Activated T-helper 2 cell treated with anti-CD3 and anti-CD28 coated beads, Interferon-gamma antibody, Interleukin-2, Interleukin-4, amounts not matched to agents 10 μg/mL and 5 μg/mL and 100 μg/mL, durations not matched to agents 14 hours and 24 hours and 36 hours (primary cell): ENCODE measurements at places on chromosomes 7 and 10. TPM values are rescaled to one million over a fixed set of nuclear protein-coding genes. Genes with fewer than 3 reads are reported as not detected.

GRCh38 chr10:12466704-12467305 lies 117.5 kb downstream of the CAMK1D start:
- no peak overlapping the region for H3K4me3 ChIP-seq
- H3K27me3 ChIP-seq = no peaks in the 10 kb centered on the region
- H3K36me3 ChIP-seq = no peaks in the 10 kb centered on the region

ITPRIP gene
- total RNA-seq = 17.1 and 18.8 TPM in 2 replicates

DNA sequence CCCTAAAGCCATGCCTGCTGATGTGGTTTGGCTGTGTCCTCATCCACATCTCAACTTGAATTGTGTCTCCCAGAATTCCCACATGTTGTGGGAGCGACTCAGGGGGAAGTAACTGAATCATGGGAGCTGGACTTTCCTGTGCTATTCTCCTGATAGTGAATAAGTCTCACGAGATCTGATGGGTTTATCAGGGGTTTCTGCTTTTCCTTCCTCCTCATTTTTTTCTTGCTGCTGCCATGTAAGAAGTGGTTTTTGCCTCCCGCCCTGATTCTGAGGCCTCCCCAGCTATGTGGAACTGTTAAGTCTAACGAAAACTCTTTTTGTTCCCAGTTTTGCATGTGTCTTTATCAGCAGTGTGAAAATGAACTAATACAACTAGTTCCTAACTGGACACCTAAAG lies 11.8 kb downstream of the MACROH2A2 start:
- H3K36me3 ChIP-seq = no peaks in the 10 kb centered on the region
- H3K27me3 ChIP-seq = peaks cover 22% of the 10 kb centered on the region
- no peak overlapping the region for H3K4me3 ChIP-seq
- H3K27ac ChIP-seq = no peak overlapping the region
- peaks cover 3% of the 10 kb centered on the region for H3K4me1 ChIP-seq

DNA sequence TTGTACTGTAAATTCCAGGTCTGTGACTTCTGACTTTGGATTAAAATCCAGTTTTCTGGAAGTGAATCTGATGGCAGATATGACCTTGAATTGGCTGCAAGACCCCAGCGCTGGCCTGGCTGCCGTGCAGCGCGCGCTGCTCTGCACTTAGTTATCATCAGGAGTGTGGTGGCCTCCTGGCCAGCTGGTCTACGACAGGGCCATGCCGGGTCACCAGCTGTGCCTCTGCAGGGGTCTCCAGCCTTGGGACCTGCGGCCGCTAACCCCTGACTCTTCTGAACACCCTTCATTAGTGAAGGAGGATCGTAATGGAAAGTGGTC lies 190.7 kb upstream of the SH2B2 start:
- no peak overlapping the region for H3K27ac ChIP-seq
- no peaks in the 10 kb centered on the region for H3K4me1 ChIP-seq
- DNase-seq = no peak
- H3K36me3 ChIP-seq = no peaks in the 10 kb centered on the region
- H3K4me3 ChIP-seq = no peak overlapping the region

ZNF853 gene
- total RNA-seq = 0.23 TPM in 2 replicates

- H3K4me1 ChIP-seq = no peaks in the 10 kb centered on the region
- no peak overlapping the region for H3K4me3 ChIP-seq
- H3K36me3 ChIP-seq = no peaks in the 10 kb centered on the region
- H3K27ac ChIP-seq = no peak overlapping the region
- no peak for DNase-seq
- no peaks in the 10 kb centered on the region for H3K27me3 ChIP-seq
These were observed 336.3 kb downstream of the PPP1R3A start for GRCh38 chr7:113582471-113582870.

DNA sequence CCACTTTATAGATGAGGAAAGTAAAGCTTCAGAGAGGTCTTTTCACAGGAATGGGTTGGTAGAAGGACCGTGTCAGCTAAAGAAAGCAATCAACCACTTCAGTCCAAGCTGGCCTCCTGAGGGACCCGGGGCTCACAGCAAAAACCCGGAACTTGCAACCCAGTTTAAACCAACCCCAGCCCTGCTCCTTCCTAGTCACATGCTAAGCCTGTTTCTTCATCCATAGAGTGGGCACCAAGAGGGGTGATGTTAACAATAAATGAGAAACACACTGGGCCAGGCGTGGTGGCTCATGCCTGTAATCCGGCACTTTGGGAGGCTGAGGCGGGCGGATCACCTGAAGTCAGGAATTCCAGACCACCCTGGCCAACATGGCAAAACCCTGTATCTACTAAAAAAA lies 12.1 kb upstream of the NPFFR1 start:
- no peaks in the 10 kb centered on the region for H3K4me1 ChIP-seq
- no peak for DNase-seq
- H3K27me3 ChIP-seq = no peaks in the 10 kb centered on the region
- no peak overlapping the region for H3K4me3 ChIP-seq
- no peak overlapping the region for H3K27ac ChIP-seq
- no peaks in the 10 kb centered on the region for H3K36me3 ChIP-seq

DNA sequence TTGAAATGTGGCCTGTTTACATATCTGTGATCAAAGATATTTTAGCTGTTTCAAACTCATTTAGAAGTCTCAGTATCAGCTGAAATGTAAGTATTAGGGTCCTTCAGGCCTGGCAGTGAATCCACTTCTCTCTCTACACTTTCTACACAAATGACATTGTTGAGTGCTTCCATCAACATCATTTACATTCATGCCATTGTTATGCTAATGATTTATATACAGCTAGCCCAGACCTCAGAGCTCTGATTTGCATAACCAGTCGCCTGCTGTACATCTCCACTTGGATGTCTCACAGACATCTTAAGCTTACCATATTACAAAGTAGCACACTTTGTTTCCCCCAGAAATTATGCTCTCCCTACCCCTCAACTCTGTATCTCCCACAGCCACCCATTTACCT lies 71.6 kb downstream of the GSDME start:
- peaks cover 25% of the 10 kb centered on the region for H3K36me3 ChIP-seq
- no peak overlapping the region for H3K4me3 ChIP-seq
- H3K4me1 ChIP-seq = peaks cover 24% of the 10 kb centered on the region
- H3K27ac ChIP-seq = no peak overlapping the region
- DNase-seq = no peak
- H3K27me3 ChIP-seq = no peaks in the 10 kb centered on the region

DNA sequence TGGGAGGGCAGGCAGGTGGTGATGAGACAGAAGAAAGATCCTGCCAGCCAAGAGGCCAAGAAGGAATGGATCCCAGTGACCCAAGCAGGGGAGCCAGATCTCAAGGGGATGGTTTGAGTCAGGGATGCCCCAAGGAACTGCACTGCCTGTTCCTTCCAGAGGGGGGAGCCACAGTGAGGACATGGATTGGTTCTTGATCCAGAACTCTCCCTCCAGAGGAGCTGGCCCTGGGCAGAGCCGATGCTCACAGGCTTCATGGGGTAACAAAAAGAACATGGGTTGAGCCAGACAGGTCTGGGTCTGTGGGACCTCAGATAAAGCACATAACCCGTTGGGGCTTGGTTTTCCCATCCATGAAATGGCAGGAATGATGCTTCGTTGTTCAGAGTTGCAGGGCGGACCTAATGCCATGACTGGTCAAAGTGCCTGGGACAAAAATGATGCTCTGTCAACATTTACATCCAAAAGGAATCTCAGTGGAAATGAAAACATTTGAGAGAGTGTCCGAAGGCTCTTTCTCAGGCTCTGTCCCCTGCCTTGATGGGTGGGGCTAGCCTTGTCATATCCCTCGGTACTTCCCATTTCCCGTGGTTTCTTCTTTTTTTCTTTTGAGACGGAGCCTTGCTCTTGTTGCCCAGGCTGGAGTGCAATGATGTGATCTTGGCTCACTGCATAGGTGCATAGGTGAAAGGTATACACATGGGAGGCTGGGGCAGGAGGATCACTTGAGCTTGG lies 4.7 kb upstream of the DENND2A start:
- H3K27me3 ChIP-seq = peaks cover 48% of the 10 kb centered on the region
- H3K36me3 ChIP-seq = no peaks in the 10 kb centered on the region

CLEC5A gene
- total RNA-seq = not detected in 2 replicates

SDK1 gene
- total RNA-seq = 0.48 and 1.2 TPM in 2 replicates

CDK14 gene
- total RNA-seq = 2.1 and 2.2 TPM in 2 replicates

- no peak overlapping the region for H3K27ac ChIP-seq
- no peaks in the 10 kb centered on the region for H3K36me3 ChIP-seq
- H3K4me3 ChIP-seq = no peak overlapping the region
- H3K27me3 ChIP-seq = no peaks in the 10 kb centered on the region
These were observed 205.6 kb upstream of the TCF7L2 start for GRCh38 chr10:112744181-112745096.

DNA sequence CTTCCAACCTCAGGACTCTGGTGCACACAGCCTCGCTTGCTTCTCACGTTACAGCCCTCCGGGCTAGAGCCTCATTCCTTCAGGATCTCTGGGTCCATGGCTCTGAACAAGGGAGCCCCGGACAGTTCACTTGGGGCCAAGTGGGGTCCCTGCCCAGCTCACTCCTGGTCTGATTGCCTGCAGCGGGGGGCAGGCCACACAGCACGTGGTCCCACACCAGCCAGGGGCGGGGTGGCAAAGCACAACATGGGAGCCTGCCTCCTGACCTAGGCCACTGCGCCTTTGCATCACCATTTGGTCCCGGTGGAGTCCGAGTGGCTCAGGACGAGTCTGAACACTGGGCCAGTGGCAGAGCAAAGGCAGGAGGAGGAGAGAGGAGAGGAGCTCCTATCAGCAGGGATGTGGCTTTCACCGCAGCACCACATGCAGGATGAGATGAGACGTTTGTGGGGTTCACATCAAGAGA lies 13.4 kb upstream of the CRYGN start:
- DNase-seq = no peak
- no peak overlapping the region for H3K4me3 ChIP-seq
- peaks cover 6% of the 10 kb centered on the region for H3K4me1 ChIP-seq
- no peak overlapping the region for H3K27ac ChIP-seq

DNA sequence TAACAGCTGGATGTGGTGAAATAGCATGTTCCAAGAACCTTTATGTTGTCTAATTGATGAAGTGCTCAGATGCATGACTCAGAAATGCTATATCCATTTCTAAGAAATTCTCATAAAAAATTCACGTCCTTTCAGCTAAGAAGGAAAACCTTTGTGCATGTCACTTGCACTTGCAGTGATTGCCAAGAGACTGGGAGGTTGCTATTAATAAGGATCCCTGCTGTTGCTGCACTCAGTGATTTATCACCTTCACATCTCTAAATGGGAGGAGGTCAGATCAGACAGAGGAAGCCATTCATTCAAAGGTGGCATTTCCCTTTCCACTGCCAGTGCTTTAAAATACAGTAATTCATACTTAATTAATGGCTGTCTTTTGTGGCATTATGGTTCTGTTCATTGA lies 89.5 kb downstream of the THSD7A start:
- no peak for DNase-seq
- H3K27me3 ChIP-seq = no peaks in the 10 kb centered on the region
- H3K4me1 ChIP-seq = no peaks in the 10 kb centered on the region

DNA sequence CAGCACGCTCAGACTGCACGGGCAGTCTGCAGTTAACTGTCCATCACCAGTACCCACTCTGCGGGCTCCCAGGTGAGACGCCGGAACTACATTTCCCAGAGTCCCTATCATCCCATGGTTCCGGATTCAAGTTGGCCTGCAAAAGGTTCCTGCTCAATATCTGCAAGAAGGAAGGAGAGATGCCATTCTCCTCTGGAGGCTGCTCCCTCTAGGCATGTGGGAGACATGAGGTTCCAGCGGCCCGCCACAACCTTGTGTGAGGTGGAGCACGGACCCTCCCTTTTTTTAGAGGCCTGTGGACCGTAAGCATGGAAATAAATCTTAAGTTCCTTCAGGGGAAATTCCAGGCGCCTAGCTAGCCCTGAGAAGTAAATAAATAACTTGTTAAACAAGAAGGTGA lies 29.7 kb downstream of the NUP42 start:
- peaks cover 6% of the 10 kb centered on the region for H3K36me3 ChIP-seq
- H3K27me3 ChIP-seq = peaks cover 26% of the 10 kb centered on the region
- no peak for DNase-seq
- H3K4me3 ChIP-seq = no peak overlapping the region

DNA sequence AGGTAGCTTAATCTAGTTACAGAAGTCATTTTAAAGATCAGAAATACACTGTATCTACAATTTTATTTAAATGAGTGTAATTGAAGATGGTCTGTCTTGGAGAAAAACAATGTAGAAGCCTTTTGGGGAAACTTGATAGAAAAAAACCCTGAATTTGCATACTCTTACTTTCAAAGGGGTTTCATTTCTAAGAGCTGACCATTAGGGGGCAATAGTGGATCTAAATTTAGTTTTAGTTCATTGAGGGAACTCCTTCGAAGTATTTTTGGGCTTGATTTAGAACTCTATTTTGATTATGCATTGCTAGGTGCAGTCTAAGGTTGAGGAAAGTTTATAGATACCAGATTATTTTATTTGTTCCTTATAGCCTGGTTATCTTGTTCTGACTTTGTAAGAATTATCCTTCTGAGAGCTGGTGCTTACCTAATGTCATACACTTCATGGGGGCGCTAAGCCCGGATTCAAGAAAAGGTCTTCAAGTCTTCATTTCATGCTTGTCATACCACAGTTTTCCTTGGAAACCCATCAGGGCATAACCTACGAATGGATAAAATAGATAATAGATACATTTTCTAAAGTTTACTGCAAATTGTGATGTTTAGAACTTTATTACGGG lies 69.1 kb upstream of the MXI1 start:
- peaks cover 4% of the 10 kb centered on the region for H3K27me3 ChIP-seq
- H3K4me1 ChIP-seq = peaks cover 38% of the 10 kb centered on the region
- no peak overlapping the region for H3K27ac ChIP-seq
- H3K36me3 ChIP-seq = peaks cover 8% of the 10 kb centered on the region
- no peak overlapping the region for H3K4me3 ChIP-seq
- DNase-seq = no peak

GRCh38 chr10:55183993-55184392 lies 383.0 kb upstream of the PCDH15 start:
- DNase-seq = no peak
- H3K27ac ChIP-seq = no peak overlapping the region
- no peaks in the 10 kb centered on the region for H3K4me1 ChIP-seq
- H3K4me3 ChIP-seq = no peak overlapping the region
- H3K27me3 ChIP-seq = no peaks in the 10 kb centered on the region

DNA sequence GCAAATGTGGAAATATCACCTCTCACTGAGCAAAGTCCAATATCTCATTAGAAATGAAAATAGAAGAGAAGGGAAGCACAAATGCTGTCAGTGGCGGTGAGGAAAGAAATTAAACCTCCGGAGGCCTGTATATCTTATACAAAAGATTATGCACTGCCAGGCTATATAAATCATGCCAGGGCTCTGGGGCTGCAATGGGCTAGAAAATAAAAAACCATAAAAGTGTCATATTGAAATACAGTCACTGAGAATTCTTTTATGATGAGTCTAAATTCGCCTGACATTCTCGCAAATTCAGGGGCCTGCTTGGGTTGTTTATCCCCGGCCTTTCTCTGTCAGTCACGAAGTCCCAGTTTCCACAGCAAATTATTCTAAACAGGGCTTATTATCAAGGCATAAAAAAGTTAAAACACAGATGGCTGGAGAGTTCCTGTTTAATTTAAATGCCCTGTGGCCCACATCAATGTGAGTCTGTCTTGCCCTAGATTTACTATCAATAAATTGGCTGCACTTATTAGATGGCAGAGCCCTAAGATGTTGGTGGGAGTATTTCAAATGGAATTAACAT lies 193.8 kb downstream of the SNX10 start:
- no peaks in the 10 kb centered on the region for H3K36me3 ChIP-seq
- H3K27me3 ChIP-seq = peaks cover 15% of the 10 kb centered on the region
- no peaks in the 10 kb centered on the region for H3K4me1 ChIP-seq
- no peak overlapping the region for H3K4me3 ChIP-seq
- DNase-seq = no peak

GRCh38 chr7:158789842-158790241 lies 39.5 kb downstream of the ESYT2 start:
- H3K4me1 ChIP-seq = peaks cover 4% of the 10 kb centered on the region
- H3K4me3 ChIP-seq = no peak overlapping the region
- H3K27me3 ChIP-seq = no peaks in the 10 kb centered on the region

- no peaks in the 10 kb centered on the region for H3K36me3 ChIP-seq
- DNase-seq = no peak
These were observed 5.5 kb upstream of the KCP start for GRCh38 chr7:128915841-128916642.
